Smooth muscle cell of the umbilical artery (primary cell): ENCODE measurements at places on chromosomes 13 and 19. TPM values are rescaled to one million over a fixed set of nuclear protein-coding genes. Genes with fewer than 3 reads are reported as not detected.

Gene SULT2B1
- total RNA-seq = not detected in 2 replicates

Gene SUGP1
- 15.4 and 18.6 TPM in 2 replicates for total RNA-seq

Gene F10
- 10.6 and 15.7 TPM in 2 replicates for total RNA-seq

Gene CNFN
- not detected in 2 replicates for total RNA-seq

Gene RNF17
- not detected in 2 replicates for total RNA-seq

Gene PLIN5
- total RNA-seq = not detected in 2 replicates

Gene ZNF813
- total RNA-seq = 4.2 and 4.5 TPM in 2 replicates

Gene CCDC169
- total RNA-seq = 5.6 and 5.9 TPM in 2 replicates

Gene NLRP11
- total RNA-seq = not detected in 2 replicates

Gene ZNF71
- 7.7 and 10.5 TPM in 2 replicates for total RNA-seq
